ENCODE measurements at places on chromosomes 2 and 18.

DNA sequence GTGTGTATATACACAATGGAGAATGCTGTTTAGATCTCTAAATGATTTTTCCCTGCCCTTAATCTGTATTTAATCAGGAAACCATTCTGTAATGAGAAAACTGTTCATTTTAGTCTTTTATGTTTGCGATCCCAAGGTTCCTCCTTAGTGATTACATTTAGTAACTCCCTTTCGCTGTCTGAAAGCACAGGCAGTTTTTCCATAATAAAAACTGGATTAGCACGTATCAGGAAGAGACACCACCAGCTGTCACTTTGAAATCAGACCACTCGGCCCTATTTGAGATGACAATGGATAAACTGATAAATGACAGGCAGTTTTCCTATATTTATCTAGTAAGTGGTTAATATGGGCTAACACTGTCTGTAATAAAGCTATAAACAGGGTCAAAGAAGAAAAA, 370.9 kb downstream of the NR4A2 start:
- DNase-seq: no peak

GRCh38 chr18:13871701-13872100, 43.6 kb downstream of the MC2R start:
- no peak for DNase-seq

GRCh38 chr2:195105581-195105980, 551.4 kb upstream of the SLC39A10 start:
- no peak for DNase-seq

GRCh38 chr2:169738566-169739229, 5.1 kb downstream of the KLHL23 start:
- DNase-seq: no peak

DNA sequence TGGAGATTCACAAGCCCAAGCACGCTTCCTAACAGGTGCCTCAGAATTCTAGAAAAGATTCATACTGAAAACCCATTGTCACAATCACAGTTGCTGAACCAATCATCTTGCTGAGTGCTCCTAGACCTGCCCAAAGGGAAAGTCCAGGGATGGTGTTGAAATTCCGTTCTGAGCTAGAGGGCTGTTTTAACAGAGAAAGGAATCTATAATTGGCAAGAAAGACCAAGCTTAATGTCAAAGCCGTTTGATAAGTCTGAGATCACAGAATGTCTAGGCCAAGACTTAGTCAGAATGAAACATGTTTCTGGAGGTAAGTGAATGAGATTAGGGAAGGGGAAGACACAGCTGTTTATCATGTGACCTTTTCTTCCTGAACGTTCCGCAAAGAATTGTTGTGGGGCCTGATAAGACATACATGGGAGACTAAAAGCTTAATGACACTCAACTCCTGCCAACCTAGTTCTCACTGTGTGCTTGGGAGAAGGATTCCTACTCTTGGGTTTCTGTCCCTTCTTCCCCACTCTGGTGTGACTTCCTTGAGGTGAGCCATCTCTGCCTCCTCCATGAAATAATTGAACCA, 27.5 kb downstream of the PMAIP1 start:
- peak; percentile 66 for DNase-seq

- peak; percentile 51 for DNase-seq
Measured at GRCh38 chr2:31227711-31228125, 6.2 kb upstream of the EHD3 start.

Data from IMR-90 (cell line).